T-cell (primary cell): ENCODE measurements at places on chromosomes 5 and 9.
A peak's percentile ranks its signal among the peaks of the same experiment; 100 is the strongest.

- no peaks in the 10 kb centered on the region for H3K4me1 ChIP-seq
- H3K4me3 ChIP-seq = no peak overlapping the region
- no peak overlapping the region for H3K27ac ChIP-seq
- no peaks in the 10 kb centered on the region for H3K27me3 ChIP-seq
- DNase-seq = no peak
- no peaks in the 10 kb centered on the region for H3K36me3 ChIP-seq
Measured at GRCh38 chr9:76680716-76681425, 83.4 kb upstream of the PCA3 start.

DNA sequence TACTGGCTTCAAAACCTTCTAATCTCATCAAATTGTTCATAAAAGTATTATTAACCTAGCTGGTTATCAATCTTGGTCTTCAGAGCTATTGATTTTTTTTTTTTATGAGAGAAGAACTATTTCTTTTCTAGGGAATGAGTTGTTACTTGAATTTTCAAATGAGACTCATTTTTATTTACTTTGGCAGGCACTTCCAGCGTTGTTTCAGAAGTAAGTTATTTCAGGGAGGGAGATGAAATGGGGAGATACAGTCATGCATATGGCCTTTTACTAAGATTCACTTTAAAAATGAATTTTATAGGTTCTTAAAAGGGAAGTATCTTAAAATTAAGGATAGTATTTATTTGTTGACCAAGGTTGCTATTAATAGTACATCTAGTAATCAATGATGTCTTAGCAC is 129.6 kb downstream of the IZUMO3 start:
- no peaks in the 10 kb centered on the region for H3K27me3 ChIP-seq
- no peaks in the 10 kb centered on the region for H3K36me3 ChIP-seq
- no peaks in the 10 kb centered on the region for H3K4me1 ChIP-seq
- DNase-seq = no peak
- no peak overlapping the region for H3K4me3 ChIP-seq
- no peak overlapping the region for H3K27ac ChIP-seq

DNA sequence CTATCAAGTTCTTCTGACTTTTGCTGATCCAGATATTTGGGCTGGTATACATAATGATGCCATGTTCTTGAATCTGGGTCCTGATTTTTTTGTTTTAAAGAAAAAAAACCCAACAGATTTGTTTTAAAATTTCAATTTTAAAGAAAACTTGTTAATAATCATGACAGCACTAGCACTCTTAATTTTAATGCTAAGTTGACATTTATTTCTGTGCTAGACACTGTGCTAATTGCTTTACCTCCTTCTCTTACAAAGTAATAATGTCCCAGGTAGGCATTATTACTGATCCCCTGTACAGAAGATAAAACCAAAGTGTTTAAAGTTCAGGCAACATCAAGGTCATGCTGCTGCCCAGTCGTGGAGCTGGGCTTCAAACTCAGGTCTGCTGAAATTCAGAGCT is 101.9 kb downstream of the ZNF608 start:
- no peak overlapping the region for H3K27ac ChIP-seq
- no peaks in the 10 kb centered on the region for H3K36me3 ChIP-seq
- no peak overlapping the region for H3K4me3 ChIP-seq
- peaks cover 34% of the 10 kb centered on the region for H3K27me3 ChIP-seq
- peaks cover 10% of the 10 kb centered on the region for H3K4me1 ChIP-seq
- no peak for DNase-seq

- no peaks in the 10 kb centered on the region for H3K27me3 ChIP-seq
- H3K4me3 ChIP-seq = no peak overlapping the region
- DNase-seq = no peak
- no peaks in the 10 kb centered on the region for H3K36me3 ChIP-seq
Measured at GRCh38 chr9:92425474-92425873, 1.2 kb upstream of the OMD start.

GRCh38 chr9:88766778-88767503 is 224.3 kb upstream of the S1PR3 start:
- no peaks in the 10 kb centered on the region for H3K27me3 ChIP-seq
- DNase-seq = no peak
- no peaks in the 10 kb centered on the region for H3K36me3 ChIP-seq
- no peak overlapping the region for H3K4me3 ChIP-seq
- H3K4me1 ChIP-seq = no peaks in the 10 kb centered on the region

- no peak overlapping the region for H3K27ac ChIP-seq
- H3K4me3 ChIP-seq = no peak overlapping the region
- no peaks in the 10 kb centered on the region for H3K4me1 ChIP-seq
- no peaks in the 10 kb centered on the region for H3K36me3 ChIP-seq
Measured at GRCh38 chr5:58074222-58074621, 385.7 kb downstream of the PLK2 start.

- no peaks in the 10 kb centered on the region for H3K27me3 ChIP-seq
- no peak overlapping the region for H3K27ac ChIP-seq
- H3K4me3 ChIP-seq = no peak overlapping the region
- no peak for DNase-seq
Measured at GRCh38 chr5:76445063-76445462, 42.0 kb downstream of the IQGAP2 start.

DNA sequence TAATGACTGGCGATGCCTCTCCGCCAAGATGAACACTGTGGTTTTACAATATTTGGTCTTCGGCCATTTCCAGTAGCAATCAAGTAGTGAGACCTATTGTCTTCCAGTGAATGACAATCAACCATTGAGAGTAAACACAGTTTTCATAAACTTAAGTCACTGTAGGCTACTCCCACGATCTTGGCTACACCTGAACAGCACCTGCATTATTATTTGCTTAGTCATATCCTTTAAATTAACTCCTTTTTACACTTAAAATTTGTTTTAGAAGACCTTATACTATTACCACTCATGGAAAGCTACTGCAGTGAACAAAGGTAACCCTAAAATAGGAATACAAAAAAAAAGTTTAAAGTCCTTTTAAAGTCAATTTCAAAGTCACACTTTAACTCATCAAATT is 58.2 kb downstream of the ZNF354C start:
- peaks cover 10% of the 10 kb centered on the region for H3K27me3 ChIP-seq
- H3K36me3 ChIP-seq = no peaks in the 10 kb centered on the region

DNA sequence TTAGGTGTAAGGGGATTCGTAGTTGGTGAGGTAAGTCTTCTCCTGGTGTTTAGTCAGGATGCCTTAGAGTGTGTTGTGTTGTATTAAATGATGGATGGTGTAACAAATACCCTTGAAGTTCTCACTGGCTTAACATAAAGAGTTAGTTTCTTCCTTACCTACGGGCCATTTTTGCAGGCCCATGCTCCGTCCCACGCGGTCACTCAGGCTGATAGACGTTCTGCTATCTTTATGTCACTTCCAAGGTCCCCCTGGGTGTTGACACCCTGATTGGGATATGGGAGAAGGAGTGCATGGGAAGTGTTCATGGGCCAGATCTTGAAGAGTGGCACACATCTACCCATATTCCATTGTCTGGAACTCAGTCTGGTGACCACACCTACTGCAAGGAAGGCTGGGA is 214.0 kb downstream of the MAST4 start:
- H3K4me3 ChIP-seq = no peak overlapping the region
- H3K4me1 ChIP-seq = no peaks in the 10 kb centered on the region

DNA sequence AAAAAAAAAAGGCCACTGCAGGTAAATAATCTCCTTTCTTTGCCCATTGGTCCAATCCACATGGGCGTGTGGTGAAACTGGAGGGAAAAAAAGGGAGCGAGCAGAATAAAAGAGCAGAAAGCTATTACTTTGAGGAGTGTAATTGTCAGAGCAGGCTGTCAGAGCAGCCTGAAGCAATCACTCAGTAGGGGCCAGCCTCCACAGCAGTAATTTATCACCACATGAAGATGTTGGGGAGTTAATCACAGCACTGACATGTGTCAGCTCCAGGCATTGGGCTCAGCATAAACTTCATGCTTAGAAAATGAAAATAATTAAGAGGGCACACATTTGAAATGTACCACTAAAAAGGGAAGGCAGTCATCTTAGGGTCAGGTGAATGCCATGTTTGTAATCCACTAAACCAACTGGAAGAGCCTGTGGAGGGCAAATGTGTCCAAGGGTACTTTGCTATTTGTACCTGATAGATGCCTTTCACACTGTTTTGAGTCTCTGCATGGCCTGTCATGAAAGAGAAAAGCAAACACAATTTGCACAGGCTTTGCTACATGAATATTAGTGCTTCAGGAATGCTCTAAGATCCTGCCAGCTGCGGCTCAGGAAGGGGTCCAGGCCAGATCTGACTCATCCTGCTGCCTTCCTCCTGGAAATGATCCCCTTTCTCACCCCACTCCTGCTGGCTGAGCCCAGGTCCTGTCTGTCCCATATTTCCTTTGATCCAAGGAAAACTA is 2.9 kb upstream of the PTGER4 start:
- no peaks in the 10 kb centered on the region for H3K36me3 ChIP-seq
- peak overlapping the region; percentile 17 for H3K27ac ChIP-seq
- no peaks in the 10 kb centered on the region for H3K27me3 ChIP-seq
- no peak for DNase-seq

- peak overlapping the region; percentile 95 for H3K27ac ChIP-seq
- H3K4me1 ChIP-seq = peaks cover 79% of the 10 kb centered on the region
- H3K27me3 ChIP-seq = no peaks in the 10 kb centered on the region
Measured at GRCh38 chr5:134127376-134127861, 12.9 kb downstream of the TCF7 start.

GRCh38 chr9:111943746-111944145 is 47.1 kb downstream of the UGCG start:
- no peak overlapping the region for H3K27ac ChIP-seq
- peaks cover 2% of the 10 kb centered on the region for H3K4me1 ChIP-seq
- no peak for DNase-seq
- no peak overlapping the region for H3K4me3 ChIP-seq
- no peaks in the 10 kb centered on the region for H3K27me3 ChIP-seq
- H3K36me3 ChIP-seq = no peaks in the 10 kb centered on the region

GRCh38 chr9:4670591-4670990 is 4.3 kb upstream of the SPATA6L start:
- no peak overlapping the region for H3K4me3 ChIP-seq
- peaks cover 22% of the 10 kb centered on the region for H3K4me1 ChIP-seq
- no peaks in the 10 kb centered on the region for H3K36me3 ChIP-seq
- no peaks in the 10 kb centered on the region for H3K27me3 ChIP-seq
- no peak for DNase-seq
- no peak overlapping the region for H3K27ac ChIP-seq

DNA sequence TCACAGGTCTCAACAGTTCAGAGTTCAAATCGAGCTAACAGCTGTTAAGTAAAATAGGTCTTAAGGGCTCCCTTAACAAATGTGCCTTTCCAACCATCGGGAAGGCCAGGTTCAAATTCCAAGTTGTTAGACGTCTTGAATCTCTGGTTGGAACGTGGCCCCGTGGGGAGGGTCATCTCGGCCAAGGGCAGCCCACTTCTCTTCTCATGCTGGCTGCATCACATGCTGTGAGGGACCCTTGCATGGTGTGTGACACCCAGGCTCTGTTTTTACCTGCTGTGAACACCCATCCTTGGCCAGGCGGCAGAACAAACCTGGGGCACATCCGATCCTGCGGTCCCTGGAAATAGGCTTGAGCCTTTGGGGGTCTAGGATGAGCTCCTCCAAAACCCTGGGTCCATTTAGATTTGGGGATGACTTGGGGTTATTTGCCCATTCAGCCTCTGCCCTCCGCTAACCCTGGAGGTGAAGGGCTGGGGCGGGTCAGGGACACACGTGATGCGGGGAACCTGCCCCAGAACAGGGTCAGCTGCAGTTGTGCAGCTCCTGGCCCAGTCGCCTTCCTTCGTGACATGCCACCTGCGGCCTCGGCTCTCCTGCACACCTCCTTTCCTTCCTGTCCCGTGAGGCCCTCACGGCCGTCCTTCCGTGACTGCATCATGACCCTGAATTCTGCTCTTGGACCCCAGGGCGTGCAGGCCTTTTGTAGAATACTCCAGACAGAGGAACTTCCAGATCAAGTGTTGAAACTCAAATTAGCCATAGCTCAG is 45.9 kb downstream of the BOD1 start:
- H3K36me3 ChIP-seq = no peaks in the 10 kb centered on the region
- H3K4me1 ChIP-seq = no peaks in the 10 kb centered on the region
- no peak for DNase-seq
- H3K4me3 ChIP-seq = no peak overlapping the region
- no peak overlapping the region for H3K27ac ChIP-seq

DNA sequence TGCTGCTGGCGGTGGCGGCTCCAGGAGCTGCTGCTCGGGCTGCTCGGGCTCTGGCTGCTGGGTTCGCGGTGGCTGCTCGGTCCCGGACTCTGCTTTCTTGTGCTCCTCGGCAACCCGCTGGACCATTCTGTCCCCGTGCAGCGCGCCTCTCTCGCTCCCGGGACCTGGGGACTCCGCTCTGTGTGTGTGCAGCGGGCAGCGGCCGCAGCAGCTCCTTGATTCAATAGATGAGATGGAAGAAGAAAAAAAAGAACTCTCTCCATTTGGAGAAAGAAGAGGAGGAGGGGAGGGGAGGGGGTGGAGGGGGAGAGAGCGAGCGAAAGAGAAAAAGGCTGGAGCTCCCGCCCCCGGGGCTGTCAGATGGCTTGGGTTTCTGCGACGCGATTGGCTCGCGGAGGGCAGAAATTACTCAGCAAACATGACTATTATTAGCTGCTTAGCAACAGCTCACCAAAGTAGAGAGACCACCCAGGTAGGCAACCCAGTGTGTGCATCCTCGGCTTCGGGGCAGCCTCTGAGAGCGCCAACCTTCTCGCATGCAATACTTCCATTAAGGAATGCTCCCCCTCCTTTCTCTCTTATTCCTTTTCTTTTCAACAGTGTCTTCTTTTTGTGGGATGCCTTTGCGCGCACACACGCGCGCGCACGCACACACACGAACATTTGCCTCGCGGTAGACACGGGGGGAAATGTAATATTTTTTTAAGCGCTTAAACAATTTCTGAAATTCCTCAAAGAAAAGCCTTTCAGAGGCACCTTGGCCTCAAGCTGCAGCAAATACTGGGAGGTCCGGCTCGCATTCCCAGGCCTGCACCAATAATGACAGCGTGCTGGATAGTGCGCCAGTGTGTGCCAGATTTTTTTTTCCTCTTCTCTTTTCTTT is 7.6 kb downstream of the PTCH1 start:
- H3K27me3 ChIP-seq = peaks cover 36% of the 10 kb centered on the region
- peak overlapping the region; percentile 72 for H3K4me3 ChIP-seq
- H3K27ac ChIP-seq = no peak overlapping the region
- H3K36me3 ChIP-seq = no peaks in the 10 kb centered on the region

GRCh38 chr9:15344191-15344590 is 37.2 kb upstream of the TTC39B start:
- no peaks in the 10 kb centered on the region for H3K4me1 ChIP-seq
- H3K36me3 ChIP-seq = no peaks in the 10 kb centered on the region
- no peak overlapping the region for H3K4me3 ChIP-seq

DNA sequence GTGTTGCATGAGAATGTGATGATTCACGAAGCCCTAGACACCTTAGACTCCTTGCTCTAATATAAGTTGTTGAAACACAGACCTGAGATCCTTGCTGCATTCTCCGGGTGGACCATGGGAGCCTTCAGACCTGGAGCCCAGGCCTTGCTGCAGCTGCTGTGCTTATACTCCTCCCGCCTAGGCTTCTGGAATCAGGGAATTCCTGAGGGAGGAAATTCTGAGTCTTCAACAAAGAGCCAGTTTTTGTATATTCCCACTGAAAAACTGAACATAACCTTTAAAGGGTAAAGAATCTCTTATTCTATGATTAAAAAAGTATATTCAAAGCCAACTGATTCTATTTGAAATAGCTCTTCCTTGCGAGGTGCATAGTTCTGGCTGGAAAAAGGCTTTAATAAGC is 245.1 kb upstream of the ELAVL2 start:
- H3K4me3 ChIP-seq = no peak overlapping the region
- no peak for DNase-seq
- no peaks in the 10 kb centered on the region for H3K4me1 ChIP-seq
- no peaks in the 10 kb centered on the region for H3K27me3 ChIP-seq
